Vagina (tissue), 2 donors: ENCODE measurements at places on chromosomes 4 and X.

DNA sequence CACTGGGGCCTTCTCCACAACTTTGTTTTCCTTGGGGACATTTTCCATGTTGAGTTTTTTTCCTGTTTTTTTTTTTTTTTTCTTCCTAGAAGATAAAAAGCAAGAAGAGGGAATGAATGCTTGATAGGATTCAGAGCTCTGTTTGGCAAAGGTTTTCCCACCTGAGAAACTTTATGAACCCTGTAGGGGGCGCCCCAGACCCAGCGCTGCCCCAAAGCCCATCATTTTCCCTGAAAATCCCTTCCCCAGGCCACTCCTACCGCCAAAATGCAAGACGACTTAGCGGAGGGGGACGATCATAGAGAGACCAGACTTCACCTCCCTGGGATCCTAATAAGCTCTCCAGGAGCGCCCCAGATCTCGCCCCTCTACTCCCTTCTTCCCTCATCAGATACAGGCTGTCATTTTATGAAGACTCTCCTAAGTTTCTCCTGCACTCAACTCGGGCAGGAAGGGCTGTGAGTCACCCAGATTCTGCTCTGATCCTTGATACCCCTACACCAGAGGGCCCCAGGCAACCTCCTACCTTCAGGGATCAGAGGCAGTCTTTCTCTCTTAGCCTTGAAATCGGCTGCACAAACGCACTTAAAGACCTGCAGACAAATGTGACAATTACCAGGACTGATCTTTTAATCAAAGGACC is 1.4 kb downstream of the BEX5 start:
- no peak for DNase-seq

DNA sequence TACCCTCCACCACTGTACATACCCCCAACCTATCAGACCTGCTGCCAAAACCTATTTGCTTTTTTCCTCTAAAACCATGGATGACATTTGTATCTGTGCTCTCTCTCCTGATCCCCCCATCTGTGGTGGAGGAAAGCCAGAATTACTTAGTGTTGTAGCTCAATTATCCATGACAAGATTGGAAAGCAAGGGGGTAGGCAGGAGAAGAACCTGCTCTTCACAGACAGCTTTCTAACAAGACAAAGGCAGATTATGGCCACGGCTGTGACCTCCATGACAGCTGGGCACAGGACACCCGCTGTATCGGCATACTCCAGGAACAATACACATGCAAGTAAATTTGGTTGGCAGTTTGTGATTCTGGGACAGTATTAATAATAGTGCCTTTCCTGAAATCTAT is 186.7 kb downstream of the ENOX2 start:
- no peak for DNase-seq

DNA sequence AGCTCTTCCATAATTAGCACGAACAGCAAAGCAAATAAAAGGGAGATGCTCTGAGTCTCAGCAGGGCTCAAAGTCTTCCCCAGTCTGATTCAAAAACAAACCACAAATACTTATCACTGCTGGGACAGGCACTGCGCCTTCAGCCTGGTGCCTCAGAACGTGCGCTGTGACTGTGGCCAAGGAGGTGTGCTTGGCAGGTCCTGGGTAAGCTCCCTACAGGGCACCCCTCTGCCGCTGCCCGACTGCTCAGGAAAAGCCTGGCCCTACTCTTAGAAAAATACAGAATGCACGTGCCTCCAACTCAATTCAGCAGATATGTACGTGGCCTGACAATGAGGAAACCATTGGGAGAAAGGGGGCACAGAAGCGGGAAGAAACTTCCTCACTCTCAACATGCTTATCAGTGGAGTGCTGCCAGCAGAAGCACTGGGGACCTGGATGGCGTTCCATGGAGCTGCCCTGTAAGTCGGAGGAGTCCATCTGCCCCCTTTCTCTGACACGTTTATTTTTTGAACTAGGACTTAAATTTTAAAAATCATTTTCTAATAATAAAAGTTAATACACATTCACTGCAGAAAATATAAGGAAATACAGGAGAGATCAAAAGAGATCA is 86.8 kb downstream of the GATB start:
- no peak for DNase-seq

GRCh38 chrX:27889878-27890277 is 82.1 kb downstream of the MAGEB10 start:
- no peak for DNase-seq

DNA sequence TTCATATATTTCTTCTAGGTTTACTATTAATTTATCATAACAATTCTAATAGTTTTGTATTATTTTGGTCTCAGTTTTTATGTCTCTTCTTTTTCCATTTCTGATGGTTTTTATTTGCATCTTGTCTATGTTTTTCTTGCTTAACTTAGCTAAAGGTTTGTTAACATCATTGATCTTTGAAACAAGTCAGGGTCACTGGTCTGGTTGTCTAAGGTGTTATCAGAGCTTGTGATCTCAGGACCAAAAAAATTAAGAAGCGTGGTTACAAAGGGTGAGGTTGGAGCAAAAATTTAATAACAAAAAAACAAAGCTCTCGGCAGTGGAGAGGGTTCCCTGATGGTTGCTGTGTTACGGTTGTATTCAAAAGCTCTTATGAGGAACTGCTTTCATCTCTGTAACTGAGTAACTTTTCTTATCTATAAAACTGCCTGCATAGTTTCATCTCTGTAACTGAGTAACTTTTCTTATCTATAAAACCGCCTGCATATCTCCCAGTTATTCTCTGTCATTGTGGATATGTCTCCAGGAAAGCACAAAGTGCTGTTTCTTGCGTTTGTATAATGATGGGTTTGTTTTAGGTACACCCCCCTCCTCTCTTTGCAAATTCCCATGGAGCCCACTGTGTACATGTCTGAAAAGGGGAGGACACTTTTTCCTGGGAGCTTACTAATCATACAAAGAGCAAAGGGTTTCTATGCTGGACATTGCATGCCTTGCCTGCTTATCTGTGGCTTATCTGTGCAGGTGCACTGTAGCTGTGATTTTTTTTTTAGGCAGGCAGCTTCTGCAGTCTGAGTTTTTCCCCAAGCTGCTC is 62.4 kb upstream of the UGT2B15 start:
- no peak for DNase-seq

DNA sequence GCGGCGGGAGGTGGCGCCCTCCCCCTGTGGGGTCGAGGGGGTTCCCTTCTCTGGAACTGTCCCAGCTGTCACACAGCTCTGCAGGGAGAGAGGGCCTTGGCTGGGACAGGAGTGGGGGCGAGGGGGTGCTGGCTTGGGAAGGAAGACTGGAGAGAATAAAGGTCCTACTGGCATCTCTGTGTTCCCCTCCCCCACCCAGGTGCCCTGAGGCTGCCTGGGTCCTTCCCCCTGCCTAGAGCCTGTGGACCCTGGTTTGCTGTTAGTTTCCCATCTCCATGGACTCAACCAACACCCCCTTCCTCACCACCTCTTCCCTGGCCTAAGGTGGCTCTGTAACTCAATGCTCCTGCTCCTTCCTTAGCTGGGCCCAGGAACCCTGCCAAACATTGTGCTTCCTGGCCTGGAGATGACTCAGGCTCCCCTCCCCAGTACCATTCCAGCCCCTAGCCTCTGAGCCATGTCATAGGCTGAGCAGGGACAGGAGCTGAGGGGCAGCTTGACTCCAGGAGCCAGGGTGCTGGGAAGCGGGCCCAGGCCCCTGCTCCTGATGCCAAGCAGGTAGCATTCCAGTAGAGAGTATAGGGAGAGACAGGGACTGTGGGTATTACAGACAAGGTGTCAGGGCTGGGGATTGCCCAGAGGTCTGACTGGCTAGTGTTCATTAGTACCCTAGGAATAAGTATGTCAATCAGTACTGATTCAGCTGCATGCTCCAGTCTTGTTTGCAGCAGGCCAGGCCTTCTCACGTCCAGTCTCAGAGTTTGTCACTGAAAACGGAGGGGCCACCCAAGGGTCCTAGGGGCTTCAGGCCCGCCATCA is 100.7 kb downstream of the EFNB1 start:
- DNase-seq, result no peak

GRCh38 chr4:177937041-177937440 is 494.8 kb upstream of the AGA start:
- DNase-seq, result no peak

DNA sequence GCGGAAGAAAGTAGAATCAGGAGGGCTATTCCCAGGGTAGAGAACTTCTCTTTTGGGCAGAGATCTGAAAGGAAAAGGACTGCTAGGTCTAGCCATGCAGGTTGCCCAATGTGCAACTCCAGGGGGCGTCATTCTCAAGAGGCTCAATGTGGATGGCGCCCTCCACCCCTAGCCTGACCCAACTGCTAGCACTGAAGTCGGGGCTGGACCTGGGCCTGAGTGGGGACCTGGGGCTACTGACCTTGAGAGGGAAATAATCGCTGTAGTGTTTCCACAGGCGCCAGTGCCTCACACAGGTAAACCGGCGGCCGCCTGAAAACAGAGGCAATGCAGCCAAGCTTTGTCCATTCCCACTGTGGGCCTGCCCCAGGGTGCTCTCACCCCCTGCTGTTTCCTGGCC is 6.1 kb downstream of the AWAT2 start:
- no peak for DNase-seq

- no peak for DNase-seq
Observed at GRCh38 chr4:79334783-79335182, 8.9 kb upstream of the NAA11 start.

GRCh38 chr4:128596853-128597252 is 212.6 kb upstream of the JADE1 start:
- no peak for DNase-seq

DNA sequence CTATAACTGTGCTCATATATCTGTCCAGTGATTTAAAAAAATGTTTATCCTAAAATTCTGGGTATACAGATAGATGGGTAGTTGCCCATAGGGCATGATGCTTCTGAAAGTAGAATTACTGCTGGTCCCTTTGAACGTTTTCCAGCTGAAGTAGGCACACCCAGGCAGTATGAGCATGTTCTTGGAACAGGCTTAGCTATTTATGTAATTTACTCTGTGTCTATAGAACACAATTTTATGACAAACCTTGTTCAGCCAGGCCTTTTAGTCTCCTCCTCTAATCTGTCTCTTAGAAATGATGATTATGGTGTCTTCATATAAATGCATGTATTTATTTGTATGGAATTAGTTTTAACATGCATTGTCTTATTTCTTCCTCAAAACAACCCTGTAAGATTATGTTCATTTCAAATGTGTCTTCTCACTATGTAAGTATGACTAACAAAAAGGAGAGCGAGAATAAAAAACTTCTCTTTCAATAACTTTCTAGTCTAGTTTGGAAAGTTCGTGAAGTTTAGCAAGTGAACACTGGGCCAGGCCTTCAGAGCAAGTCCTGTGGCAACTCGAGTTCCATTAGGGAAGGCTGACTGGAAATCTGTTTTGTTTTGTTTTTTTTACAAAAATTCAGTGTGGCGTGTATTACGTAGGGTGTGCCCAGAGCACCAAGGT is 142.0 kb downstream of the AFF1 start:
- DNase-seq, result no peak

DNA sequence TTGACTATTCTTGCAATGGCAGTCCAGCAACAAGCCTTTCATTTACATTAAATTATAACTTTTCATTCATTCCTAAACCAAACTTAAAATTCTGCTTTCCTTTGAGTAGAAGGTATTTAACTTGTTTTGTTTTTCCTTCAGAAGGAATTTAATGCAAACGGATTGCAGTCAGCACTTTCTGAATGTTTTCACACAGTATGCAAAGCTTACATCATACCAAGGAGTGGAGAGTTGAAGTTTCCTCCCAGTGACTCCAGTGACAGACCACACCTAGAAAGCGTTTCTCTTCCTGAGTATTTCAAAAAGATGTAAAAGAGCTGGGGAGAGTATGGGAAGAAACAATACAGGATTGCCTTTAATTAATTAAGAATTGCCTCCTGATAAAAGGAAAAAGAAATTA is 8.1 kb downstream of the EPGN start:
- no peak for DNase-seq

DNA sequence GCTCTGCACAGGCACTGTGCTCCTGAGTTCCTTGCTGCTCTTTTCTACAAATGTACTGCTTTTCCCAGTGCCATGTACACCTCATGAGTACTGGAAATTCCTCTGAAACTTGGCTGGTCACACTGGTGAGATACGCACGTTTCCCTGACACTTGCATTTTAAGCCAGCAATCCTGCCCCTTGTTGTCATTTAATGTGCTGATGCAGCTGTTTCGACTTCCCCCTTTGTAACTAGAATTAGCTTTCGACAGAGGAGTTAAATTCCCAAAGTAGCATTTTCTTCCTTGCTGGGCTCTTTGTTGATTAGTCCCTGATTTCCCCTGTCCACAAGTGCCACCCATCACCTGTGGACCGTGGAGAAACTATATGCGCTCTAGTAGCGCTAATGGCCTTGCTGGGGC is 77.5 kb downstream of the IQCM start:
- no peak for DNase-seq
